Aorta (tissue), 5 donors: ENCODE measurements at places on chromosomes 6 and 20. TPM values are rescaled to one million over a fixed set of nuclear protein-coding genes. Genes with fewer than 3 reads are reported as not detected.

- H3K27me3 ChIP-seq = no peaks in the 10 kb centered on the region
- H3K4me3 ChIP-seq = no peak overlapping the region
- no peaks in the 10 kb centered on the region for H3K36me3 ChIP-seq
- H3K27ac ChIP-seq = no peak overlapping the region
- no peak for DNase-seq
Observed at GRCh38 chr20:43554369-43554768, 4.5 kb upstream of the SGK2 start.

DNA sequence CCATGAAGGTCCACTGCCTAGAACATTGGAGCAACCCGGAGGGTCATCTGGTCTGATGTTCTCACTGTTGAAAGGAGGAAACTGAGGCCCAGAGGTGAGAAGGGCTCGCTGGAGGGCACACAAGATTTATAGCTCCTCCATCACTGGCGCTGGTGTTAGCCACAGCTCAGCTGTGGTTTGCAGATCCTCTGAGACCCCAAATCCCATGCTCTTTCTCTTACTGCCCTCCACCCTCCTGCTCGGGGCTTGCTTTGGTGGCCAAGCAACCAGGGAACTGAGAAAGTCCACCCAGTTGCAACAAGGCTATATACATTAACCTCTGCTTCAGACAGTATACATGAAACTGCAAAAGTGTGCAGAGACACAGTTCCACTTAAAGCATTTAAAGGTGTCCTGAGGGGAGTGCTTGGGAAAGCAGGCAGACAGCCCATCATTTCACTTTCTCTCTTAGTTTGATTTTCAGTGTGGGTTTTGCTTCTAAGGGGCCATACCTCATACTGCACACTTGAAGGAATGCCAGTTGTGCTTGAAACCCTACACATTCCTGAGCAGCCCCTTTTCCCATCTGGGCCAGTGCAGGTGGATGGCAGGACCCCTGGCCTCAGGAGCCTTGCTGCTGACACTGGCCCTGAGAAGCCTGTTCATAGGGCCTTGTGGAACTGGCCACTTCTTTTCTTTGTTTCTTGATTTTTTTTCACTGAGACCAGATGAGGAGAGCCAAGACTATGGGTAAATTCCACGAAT, 347.6 kb downstream of the CDC5L start:
- H3K4me3 ChIP-seq = no peak overlapping the region
- H3K36me3 ChIP-seq = no peaks in the 10 kb centered on the region
- H3K27ac ChIP-seq = no peak overlapping the region
- DNase-seq = no peak
- no peaks in the 10 kb centered on the region for H3K4me1 ChIP-seq

CLVS2 gene
- total RNA-seq = 0.03 TPM

- no peak overlapping the region for H3K4me3 ChIP-seq
- no peaks in the 10 kb centered on the region for H3K36me3 ChIP-seq
- no peak overlapping the region for H3K27ac ChIP-seq
- H3K4me1 ChIP-seq = no peaks in the 10 kb centered on the region
- no peaks in the 10 kb centered on the region for H3K27me3 ChIP-seq
Observed at GRCh38 chr20:54405540-54405939, 69.9 kb upstream of the DOK5 start.

DNA sequence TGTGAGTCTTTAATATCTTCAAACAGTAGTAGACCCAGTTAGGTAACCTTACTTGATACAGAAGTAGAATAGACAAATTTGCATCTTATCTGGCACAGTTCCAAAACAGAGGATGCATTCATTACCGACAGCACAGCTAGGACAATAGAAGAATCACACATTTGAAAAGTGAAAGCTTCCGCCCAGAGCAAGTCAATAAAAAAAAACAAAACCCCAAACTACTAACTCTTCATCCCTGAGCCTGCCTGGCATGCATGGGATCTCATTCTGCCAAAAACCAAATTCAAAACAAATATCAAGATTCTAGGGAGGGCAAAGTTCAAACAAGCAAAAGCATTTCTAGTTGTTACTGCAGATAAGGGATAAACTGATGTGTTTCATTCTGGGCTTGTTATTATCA, 235.4 kb downstream of the BTBD9 start:
- no peak overlapping the region for H3K27ac ChIP-seq
- no peak overlapping the region for H3K4me3 ChIP-seq
- no peaks in the 10 kb centered on the region for H3K36me3 ChIP-seq
- DNase-seq = no peak
